ENCODE measurements at places on chromosomes 11 and 22.

GRCh38 chr22:25806579-25806978, 64.6 kb downstream of the MYO18B start:
- no peak for DNase-seq

GRCh38 chr22:18147791-18148190, 2.2 kb upstream of the USP18 start:
- DNase-seq, result no peak

DNA sequence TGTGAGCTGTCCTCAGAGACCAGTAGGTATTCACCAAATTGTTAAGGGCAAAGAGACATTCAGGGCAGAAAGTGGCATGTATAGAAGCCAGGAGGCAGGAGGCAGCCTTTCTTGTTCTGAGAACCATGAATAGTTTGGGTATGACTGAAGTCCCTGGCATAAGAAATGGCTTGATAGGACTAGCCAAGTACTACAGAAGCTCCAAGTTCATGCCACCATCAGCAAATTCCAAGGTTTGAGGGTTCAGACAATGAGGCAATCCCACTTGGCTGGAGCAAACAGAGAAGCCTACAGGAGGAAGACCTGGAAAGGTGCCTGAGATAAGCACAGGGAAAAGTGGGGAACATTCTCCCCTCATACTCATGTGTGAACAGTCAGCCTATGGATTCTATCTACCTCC, 25.8 kb downstream of the XRRA1 start:
- no peak for DNase-seq

- no peak for DNase-seq
These were observed 196.2 kb downstream of the SOX6 start for GRCh38 chr11:16160146-16160545.

DNA sequence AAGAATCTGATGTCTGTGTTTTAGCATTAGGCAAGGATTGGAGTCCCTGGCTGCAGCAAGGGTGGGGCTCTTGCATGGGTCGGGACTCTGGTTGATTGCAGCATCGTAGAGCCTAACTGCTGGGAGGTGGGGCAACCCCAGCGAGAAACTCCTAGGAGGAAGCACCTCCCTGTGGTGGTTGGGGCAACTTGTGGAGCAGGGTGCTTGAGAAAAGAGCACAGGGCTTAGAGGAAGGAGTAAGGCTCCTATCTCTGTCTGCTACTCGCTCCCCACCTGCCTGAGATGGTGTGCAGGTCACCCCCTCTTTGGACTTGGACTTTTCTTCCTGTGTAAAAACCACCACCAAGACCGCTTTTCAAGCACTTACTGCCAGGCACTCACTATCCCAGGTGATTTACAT, 15.6 kb downstream of the SREBF2 start:
- no peak for DNase-seq

GRCh38 chr22:48746789-48747425, 1080.8 kb downstream of the BRD1 start:
- DNase-seq, result no peak

- DNase-seq, result no peak
These were observed 360.0 kb upstream of the DDI1 start for GRCh38 chr11:103676413-103676812.

DNA sequence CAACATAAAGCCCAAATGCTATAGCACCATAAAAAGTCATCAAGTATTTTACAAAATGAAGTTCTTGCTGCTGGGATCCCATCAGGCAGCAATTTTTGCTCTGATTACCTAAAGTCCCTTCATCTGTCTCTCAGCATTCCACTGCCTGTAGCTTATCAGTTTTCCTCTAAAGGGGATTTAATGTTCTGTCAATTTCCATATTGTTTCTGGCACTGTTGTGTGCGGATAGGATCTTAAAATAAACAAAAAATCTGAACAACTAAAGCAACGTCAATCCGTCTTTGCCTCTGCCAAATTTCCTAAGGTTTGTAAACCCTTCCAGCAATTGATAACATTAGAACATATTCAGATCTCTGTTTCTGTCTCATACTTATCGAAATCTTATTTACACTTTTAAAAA, 1126.3 kb upstream of the RAG2 start:
- DNase-seq, result no peak

- peak; percentile 86 for DNase-seq
These were observed 18.6 kb upstream of the SCARF2 start for GRCh38 chr22:20456064-20456721.

GRCh38 chr11:119977881-119978280, 160.0 kb downstream of the TRIM29 start:
- no peak for DNase-seq

- DNase-seq, result peak; percentile 33
These were observed 1.1 kb upstream of the TTLL8 start for GRCh38 chr22:50058906-50059880.

DNA sequence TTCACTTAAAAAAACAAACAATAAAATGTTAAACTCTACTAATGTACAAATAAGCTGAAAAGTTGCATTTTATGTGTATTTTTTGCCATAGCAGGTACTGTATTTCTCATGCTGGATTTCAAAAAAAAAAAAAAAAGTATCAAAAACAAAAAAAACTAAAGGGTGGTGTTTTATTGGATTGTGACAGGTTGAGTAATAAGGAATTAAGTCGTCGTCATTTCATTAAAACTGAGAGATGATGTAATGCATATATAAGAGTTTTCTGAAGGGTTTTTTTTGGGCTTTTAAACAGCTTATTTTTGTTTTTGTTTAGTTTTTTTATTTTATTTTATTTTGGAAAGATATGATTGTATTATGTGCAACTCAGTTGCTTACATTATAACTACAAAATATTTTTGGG, 10.9 kb upstream of the ADSL start:
- no peak for DNase-seq

- DNase-seq, result peak; percentile 86
These were observed at the start of gene SCN3B for GRCh38 chr11:123654566-123655081. TSS of gene SCN3B (minus strand) at chr11:123654624. CDS start at chr11:123653801, 823 bp downstream.

GRCh38 chr11:85953491-85954143, 98.4 kb downstream of the CCDC83 start:
- DNase-seq, result no peak

DNA sequence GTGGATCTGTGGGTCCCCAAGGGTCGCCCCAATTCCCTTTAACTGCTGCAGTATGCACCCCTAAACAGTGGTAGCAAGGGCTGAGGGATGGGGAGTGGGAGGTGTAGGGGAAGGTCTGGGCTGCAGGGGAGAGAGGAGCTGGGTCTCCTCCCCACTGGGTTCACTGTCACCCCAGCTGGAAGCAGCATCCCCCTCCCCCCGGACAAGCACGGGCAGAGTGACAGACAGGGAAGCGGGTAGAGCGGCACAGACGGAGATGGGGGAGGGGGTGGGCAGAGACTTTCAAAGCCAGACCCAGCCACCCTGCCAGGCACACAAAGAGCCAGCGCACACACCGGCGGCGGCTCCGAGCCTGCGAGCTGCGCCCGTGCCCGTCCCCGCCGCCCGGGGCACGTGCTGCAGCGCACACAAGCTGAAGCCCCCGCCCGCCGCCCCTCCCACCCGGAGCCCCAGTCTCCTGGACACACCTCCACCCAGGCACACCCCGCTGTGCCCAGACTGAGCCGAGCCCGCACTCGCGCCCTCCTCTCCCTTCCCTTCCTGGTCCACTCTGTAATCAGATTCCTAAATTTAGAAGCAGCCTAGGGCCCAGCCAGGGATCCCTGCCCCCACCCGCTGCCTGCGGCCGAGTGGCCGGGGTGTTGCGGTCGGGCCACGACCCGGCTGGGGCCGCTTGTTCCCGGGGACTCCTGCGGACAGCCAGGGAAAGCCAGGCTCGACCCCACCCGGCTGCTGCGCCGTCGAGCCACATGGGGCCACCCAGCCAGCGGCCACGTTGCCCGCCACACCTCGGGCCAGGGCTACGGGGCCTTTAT, 935 bp upstream of the RCOR2 start:
- peak; percentile 86 for DNase-seq

GRCh38 chr11:68122936-68123539, 1.9 kb upstream of the CHKA start:
- no peak for DNase-seq

GRCh38 chr22:32827049-32827602, 25.6 kb downstream of the TIMP3 start:
- DNase-seq, result no peak

GRCh38 chr11:112835591-112836255, 125.5 kb upstream of the NCAM1 start:
- DNase-seq, result peak; percentile 89

- DNase-seq, result no peak
These were observed 7.5 kb downstream of the ARHGAP32 start for GRCh38 chr11:129184581-129184980.

DNA sequence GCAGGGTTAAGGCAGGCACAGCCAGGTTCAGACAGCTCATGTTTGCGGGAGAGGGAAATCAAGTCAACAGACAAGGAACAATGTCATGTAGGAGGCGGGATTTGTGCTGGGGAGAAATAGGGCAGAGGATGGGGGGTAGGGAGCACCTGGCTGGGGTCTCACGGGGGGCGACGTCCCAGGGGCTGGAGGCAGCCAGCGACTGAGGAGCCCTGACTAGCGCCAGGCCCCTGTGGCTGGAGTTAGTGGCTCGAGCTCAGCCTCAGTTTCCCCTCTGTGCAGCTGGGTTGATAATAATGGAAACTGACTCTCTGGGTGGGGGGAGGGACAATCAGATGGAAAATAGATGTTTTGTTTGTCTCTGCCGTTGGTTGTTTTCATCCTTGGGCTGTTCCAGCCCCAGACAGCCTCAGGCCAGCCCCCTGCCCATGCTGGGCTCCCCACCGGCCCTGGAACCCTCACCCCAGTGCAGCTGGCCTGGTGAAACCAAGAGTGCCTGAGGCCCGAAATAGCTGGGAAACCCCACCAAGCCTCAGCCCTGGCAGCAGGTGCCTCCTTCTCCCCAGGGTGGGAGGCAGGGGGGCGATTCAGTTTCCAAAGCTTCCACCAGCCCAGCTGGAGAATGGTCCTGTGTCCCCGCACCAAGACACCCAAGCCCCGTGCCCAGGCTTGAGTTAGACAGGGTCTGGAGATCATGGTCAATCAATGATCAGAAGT, 44.1 kb downstream of the IGLL5 start:
- DNase-seq, result no peak

DNA sequence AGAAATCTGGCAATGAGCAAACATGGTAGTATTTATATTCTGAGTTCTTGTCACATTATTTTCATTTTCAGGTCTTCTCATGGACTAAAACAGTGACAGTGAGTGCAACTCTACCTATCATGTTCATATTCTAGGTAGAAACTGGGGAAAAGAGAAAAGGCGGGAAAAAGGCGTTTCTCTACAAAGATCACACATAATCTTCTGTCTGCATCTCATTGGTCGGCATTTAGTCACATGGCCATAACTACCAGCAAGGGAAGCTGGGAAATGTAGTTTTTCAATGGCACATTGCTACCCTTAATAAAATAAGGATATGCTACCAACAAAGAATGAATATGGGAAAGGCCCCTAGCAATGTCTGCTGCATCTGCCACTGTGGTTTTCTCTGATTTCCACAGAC, 57.6 kb upstream of the B3GAT1 start:
- DNase-seq, result no peak

GRCh38 chr22:20015971-20016733, 471 bp downstream of the ARVCF start:
- no peak for DNase-seq

DNA sequence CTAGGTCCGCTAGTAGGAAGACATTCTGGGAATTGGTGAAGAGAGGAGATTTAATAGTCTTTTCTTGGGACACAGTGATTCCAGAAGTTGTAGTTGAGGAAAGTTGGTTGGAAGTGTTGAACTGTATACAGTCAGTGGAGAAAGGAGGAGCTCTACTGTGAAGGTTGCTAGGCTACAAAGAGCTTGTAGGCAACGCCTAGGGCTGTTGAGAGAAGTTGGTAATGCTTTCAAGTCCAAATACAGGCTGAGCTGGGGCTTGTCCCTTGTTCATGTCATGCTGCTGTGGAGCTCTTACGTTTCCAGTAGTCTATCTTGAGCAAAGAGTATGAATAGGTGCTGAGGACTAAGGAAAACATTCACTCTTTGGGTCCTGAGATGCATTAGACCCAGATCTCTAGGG, 1.1 kb downstream of the TBCEL start:
- DNase-seq, result no peak

DNA sequence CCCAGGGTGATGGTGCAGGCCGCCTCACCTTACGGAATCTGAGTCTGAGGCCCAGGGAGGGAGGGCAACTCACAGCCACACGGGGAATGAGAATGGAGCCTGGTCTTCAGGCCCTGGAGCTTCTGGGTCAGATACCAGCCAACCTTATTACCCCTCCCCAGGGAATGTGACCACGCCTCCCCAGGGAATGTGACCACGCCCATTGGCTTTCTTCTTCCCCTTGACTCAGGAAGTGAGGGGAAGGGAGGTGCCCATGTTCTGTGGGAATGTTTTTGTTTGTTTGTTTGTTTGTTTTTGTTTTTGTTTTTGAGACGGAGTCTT, 57.5 kb upstream of the RBFOX2 start:
- DNase-seq, result no peak

DNA sequence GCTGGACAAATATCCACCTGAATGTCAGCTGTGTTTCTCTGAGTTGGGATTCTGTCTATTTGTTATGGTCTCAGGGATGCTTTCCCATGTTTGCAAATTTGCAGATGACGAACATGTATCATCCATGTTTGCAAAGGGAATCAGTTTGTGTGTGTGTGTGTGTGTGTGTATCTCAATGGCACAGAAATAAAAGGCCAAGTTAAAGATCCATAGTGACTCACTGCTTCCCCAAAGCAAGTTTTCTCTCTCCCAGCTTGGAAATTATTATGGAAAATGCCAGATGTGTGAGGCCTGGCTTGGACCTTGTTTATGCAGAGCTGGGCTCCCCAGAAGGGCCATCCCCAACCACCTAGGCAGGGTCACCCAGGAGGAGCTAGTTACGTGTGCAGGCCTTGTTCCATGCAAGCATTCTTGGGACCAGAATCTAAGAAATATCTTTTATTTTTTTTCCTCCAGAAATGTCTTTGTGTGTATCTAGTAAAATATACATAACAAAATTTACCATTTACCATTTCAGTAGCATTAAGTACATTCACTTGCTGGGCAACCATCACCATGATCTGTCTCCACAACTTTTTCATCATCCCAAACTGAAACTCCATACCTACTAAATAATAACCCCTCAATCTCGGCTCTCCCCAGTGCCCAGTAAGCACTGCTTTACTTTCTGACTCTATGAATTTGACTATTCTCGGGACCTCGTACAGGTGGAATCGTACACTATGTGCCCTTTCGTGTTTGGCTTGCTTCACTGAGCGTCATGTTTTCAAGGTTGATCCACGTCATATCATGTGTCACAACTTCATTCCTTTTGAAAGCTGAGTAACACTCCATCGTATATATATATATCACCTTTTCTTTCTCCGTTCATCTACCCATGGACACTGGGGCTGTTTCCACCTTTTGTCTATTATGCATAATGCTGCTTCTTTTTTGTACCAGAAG, 56.6 kb upstream of the WNT7B start:
- DNase-seq, result no peak

DNA sequence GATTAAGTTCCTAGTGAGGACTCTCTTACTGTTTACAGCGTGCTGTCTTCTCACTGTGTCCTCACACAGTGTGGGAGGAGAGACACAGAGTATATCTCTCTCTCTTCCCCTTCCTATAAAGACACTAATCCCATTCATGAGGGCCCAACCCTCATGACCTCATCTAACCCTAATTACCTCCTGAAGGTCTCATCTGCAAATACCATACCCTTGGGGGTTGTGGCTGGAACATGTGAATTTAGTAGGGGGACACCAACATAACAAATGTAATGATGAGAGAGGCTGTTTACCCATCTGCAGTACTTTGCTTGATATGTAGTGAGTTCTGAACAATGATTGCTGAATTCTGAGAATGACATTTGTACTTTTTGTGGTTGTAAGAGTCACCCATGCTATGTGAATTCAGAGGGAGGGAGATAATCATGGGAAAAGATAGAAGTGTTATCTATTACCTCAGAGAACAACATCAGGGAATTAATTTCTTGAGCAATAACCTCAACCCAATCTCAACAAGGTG, 4.9 kb upstream of the OR52W1 start:
- DNase-seq, result no peak

- no peak for DNase-seq
These were observed 27.1 kb downstream of the PARVA start for GRCh38 chr11:12404436-12404835.

Data from SK-N-DZ (cell line).